ENCODE measurements at places on chromosomes 3 and 15. TPM values are rescaled to one million over a fixed set of nuclear protein-coding genes. Genes with fewer than 3 reads are reported as not detected.
A peak's percentile ranks its signal among the peaks of the same experiment; 100 is the strongest.

DNA sequence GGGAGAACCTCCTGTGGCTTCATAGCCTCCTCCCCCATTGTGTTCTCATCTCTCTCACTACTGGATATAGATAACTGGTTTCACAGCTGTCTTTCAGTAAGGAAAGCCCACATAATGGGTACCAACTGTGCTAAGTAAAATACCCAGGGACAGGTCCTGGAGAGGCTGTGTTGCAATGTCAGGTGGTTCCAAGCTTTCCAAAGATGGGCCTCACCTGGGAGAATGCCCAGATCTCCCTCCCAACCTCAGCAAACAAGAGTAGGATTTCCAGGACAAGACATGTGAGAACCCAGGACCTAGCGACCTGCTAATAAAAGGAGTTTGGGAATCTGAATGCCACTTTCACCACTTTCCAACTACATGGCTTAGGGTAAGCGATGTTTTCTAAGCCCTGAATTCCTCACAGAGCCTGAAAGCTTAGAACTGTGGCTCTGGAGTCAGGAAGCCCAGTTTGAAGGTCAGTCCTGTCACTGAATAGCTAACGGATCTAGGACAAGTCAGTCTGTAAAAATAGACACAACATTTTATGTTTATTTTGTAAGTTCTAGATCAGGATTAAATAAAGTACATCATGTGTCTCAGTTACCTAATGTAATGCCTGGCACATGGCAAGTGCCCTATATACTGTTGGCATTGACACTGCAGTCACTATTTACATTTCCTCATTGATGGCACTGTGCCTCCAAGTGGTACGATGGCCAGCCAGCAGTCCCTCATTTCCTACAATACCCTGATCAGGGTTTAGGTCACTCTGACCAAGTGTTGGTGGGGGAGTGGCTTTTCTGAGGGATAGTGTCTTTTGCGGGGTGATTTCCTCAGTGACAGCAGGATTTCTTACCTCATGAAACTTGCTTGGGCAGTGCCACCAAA, 11.9 kb downstream of the CERS3 start:
- DNase-seq: no peak

GRCh38 chr3:179765396-179765795, 112.6 kb downstream of the USP13 start:
- DNase-seq: no peak

LRRC34 gene
- total RNA-seq: 0.35 TPM

GRCh38 chr3:145865399-145866018, 295.5 kb downstream of the PLOD2 start:
- DNase-seq: no peak

DNA sequence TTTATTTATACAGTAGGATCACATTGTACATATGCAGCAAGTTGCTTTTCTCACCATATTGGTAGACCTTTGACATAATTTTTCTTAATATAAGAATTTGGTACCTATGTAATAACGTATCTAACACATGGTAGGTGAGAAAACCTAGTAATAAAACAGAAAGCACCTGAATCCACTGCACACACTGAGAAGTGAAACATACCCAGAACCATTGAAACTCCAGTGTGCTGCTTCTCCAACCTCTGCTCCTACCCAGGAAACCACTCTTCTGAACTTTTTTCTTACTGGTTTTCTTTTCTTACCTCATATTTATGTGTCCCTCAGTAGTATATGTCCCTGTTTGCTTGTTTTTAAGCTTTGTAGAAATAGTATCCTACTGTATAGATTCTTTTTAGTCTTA, 293.0 kb downstream of the UBE2E2 start:
- DNase-seq: no peak

KIF7 gene
- total RNA-seq: 2.6 TPM

WDR49 gene
- 0.15 TPM for total RNA-seq

DNA sequence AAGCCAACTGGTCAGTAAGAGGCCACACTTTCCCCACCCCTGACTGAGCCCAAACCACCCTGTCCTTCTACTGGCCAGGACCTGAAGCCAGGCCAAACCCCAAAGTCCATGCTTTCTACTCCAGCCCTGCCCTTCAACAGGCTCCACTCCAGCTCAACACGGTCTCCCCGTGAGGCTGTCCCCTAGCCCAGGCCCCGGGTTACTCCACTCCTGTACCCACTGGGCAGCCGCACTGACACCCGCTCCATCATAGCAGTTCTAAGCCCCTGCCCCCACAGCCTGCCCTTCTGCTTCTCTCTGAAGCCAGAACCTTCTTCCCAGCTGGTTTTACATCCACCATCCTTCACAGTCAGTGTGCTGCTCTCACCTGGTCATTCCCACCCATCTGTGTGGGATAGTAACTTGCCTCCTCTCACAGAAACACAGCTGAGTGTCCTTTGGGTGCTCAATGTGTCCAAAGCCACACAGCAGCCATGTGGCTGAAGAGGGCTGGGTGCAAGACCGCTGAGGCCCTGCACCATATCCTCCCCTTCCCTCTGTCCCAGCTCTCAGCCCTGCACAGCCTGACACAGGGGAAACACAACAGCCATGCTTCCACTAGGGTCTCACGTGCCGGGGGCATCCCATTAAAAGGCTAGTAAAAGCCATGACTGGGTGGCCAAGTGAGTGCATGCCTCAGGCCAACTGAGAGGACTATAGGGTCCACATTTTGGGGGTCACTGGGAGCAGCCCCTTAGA, 38.1 kb downstream of the TLE3 start:
- DNase-seq: no peak

RCN2 gene
- 27.5 TPM for total RNA-seq

GRCh38 chr15:66646308-66646707, 55.7 kb upstream of the SMAD6 start:
- DNase-seq: no peak

GRCh38 chr3:53161450-53161819, 426 bp downstream of the PRKCD start:
- DNase-seq: peak; percentile 7

ARNT2 gene
- total RNA-seq: 0.15 TPM

GRCh38 chr3:184129012-184129411, 6.1 kb upstream of the EIF2B5 start:
- DNase-seq: no peak

DNA sequence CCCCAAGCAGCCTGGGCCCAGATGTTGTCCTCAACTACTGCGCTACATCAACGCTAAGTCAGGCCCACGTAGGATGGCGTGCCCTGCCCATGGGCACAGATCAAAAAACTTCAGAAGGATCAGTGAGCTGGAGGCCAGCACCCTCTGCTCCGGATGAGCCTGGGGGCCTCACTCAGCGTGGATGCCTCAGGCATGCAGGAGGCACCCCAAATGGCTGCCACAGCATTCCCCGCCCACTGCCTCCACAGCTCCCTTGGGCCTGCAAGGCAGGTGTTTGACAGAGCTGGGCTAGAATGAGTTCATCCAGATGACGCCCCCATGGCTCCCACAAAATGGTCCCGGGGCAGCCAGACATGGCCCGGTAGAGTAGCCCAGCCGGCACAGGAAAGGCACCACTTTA, 7.1 kb downstream of the ATP2B2 start:
- no peak for DNase-seq

DNA sequence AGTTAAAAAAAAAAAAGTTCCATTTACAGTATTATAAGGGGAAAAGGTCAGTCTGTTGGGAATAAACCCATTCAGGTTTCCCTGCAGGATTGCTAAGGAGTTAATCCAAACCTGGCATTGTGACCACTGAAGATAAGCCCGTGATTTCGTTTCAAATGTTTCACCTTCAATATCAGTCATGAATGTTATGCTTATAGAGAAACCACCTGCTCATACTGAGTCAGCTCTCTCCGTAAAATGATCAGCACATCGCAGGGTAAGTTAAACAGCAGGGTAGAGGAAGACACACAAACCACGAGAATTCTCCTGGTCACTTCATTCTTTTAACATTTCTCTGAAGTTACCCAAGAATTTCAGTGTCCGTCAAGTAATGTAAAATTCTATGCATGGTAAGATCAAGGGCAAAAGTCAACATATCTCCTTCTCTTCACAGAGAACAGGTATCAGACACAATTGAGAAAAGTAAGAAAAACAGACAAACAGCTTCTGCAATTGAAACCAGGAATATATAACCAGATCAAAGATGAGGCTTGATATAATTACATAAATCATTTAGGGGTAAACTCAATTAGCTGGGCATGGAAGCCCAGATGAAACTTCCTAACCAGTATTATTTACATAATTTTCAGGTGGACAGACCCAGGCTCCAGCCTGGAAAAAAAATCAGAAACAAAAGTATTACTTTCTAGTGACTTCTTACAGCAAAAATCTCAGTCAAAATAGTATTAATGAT, 67.6 kb upstream of the ARHGEF3 start:
- no peak for DNase-seq

- DNase-seq: no peak
These were observed 479.8 kb downstream of the NAALADL2 start for GRCh38 chr3:175338775-175339535.

DNA sequence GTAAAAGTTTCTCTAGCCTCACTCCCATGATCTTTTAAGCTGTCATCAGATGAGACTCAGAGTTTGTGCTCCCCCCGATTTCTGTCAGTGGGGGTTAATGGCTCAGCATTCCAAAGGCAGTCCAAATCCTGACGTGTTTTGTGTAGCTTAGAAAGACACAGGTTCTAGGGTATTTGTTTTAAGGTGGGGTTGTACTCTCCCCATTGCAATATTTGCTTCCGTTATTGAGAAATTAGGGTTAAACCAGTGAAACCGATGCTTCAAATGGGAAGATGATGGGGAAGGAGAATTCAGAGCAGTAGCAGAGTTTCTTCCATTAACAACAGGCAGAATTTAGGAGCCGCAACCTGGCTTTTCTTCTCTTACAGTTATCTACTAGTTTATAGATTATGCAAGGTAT, 3.4 kb downstream of the PIGB start:
- DNase-seq: no peak

DNA sequence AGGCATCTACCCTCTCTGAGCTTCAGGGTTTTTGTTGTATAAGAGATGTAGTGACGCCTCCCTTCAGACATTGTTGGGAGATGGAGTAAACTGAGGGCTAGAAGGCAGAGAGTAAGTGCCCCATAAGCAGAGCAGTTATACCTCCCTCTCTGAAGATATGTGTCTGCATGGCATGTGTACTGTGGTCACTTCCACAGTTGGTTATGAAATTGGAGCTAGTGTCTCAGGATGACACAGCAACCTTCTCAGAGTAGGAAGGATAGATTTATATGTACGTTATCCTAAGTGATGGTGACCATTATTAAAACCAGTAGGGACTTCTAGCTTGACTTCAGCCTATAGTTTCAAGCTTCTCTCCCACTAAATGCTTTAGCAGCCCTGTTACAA, 17.9 kb downstream of the PXK start:
- DNase-seq: no peak

GRCh38 chr3:138213398-138214085, 26.4 kb downstream of the ARMC8 start:
- no peak for DNase-seq

GRCh38 chr3:124261306-124261705, 269.4 kb upstream of the ROPN1 start:
- no peak for DNase-seq

DNA sequence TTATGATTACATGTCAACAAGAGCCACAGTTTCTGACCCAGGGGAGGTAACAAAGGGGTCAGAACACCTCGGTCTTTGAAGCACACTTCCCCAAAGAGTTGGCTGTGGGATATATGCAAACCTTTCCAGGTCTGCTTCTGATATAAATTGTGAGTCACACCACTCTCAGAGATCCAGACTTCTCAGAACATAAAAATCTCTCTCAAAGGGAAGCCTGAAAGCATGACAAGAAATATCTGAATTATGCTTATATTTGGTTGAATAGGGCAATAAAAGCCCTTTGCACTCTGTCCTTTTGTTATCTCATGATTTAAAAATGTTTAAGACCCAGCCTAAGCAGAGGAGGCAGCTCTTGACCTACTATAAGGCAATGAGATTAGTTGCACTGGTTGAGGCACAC, 56.8 kb downstream of the MYH15 start:
- no peak for DNase-seq

GRCh38 chr15:34335176-34336032, 2.2 kb downstream of the SLC12A6 start:
- DNase-seq: no peak

DNA sequence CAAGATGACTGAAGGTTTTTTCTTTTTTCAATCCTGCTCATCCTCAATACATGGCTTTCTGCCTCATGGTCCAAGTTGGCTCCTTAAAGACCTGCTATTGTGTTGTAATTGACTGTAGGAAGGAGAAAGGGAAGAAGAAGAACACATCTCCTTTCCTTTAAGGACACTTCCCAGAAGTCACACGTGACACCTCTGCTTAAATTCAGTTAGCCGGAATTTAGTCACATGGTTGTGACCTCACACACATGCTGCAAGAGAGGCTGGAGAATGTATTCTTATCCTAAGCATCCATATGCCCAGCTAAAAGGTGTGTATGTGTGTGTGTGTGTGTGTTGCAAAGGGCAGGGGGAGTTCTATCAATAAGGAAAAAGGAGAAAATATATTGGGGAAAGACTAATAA, 185.8 kb upstream of the IL12A start:
- no peak for DNase-seq

PLCD1 gene
- total RNA-seq: 1.9 TPM

DNA sequence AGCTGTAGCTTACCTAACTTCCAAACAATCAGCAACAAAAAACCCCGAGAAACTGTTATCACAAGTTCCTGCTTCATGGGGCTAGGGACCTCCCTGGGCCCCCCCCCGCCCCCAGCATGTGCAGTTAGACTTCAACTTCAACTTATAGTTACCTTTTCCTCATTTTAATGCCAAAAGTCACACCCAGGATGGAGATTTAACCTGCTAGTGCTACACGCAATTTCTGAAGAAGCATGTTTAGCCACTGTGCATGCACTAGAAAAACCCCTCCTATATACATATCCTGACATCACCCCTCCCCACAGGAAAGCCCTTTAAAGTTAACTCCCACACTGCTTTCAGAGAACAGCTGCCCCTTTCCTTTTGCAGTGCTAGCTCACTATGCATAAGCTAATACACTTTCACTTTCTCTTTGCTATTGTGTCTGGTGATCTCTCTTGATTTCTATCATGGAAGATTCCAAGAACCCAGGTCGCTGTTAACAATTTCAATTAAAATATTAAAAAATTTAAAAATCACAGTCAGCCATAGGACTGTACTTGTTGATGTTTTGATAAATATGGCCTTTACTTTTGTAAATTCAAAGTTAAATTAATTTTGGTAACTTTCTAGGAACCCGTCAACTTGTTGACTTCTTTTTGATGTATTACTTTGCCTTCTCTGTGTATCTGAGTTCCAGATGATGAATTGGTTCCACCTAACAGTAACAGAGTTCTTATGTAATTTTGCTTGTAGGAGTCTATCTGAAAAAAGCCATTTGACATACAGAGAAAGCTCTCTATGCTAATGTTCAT, 75.2 kb upstream of the ACAD9 start:
- DNase-seq: peak; percentile 50

GRCh38 chr3:129245141-129245540, 4.3 kb upstream of the COPG1 start:
- DNase-seq: no peak
